Glutamatergic neuron (in vitro differentiated cells): ENCODE measurements at places on chromosomes 1 and 21.

- no peak for DNase-seq
These were observed 70.8 kb downstream of the WARS2 start for GRCh38 chr1:119069682-119070081.

GRCh38 chr1:211648980-211649934 is 26.2 kb downstream of the NEK2 start:
- no peak for DNase-seq

DNA sequence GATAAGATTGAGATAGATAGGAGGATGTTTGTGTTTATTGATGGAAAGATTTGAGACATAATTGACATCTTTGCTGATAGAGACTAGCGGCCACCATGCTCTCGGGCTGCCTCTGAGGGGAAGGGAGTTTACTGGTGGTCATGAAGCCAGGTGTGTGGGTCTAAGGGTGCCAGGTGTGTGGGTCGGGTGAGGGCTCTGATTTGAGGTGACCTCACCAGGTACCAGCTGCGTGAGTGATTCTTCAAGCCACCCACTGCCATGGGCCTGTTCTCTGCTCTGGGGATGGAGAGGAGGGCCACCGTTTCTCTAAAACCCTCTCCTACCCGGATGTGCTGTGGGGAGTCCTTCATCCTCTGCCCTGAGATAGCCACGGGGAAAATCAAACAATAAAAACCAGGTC is 3.2 kb downstream of the UBASH3A start:
- no peak for DNase-seq

GRCh38 chr1:182676274-182676673 is 8.1 kb downstream of the RGS8 start:
- no peak for DNase-seq

GRCh38 chr1:75986478-75986877 is 54.3 kb upstream of the ASB17 start:
- no peak for DNase-seq
